Activated naive CD4-positive, alpha-beta T cell (primary cell): ENCODE measurements at places on chromosomes 11 and 22.

DNA sequence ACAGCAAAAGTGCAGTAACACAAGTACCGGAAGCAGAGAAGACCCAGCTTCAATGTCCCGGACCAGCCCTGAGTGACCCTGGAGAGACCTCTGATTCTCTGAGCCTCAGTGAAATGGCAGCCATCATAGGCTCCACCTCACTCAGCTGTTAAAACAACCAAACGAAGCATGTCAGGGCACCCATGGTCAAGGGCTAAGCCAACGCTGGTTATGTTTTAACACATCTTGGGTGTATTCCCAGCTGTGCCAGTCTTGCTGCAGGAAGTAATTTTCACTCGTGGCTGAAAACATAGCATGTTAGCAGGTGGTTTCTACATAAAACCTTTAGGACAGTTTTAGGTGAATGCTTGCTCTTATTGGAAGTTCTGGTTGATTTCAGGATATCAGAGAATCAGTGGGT, 30.9 kb downstream of the LMO2 start:
- no peak for DNase-seq

DNA sequence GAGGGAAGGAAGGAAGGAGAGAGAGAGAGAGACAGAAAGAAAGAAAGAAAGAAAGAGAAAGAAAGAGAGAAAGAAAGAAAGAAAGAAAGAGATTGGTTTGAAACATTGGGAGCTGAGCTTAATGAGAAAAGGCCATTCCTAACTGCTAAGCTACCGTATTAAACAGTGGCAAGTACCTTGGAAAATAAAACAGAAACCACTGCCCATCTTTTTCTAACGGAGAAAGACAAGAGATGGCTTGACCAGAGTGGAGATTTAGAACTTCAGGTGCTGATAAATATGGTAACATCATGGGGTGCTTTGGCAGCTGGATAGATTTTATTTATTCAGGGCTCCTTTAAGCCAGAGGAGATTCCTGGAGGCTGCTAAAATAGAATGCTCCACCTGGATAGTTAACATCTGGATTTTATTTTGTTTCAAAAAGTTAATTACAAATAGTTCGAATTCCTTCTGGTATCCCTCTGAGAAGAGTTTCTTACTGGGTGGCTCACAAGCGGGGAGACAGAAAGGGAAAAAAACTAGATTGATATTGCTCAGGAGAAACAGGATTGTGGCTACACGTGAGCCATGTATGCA, 12.9 kb downstream of the TIMP3 start:
- no peak for DNase-seq

DNA sequence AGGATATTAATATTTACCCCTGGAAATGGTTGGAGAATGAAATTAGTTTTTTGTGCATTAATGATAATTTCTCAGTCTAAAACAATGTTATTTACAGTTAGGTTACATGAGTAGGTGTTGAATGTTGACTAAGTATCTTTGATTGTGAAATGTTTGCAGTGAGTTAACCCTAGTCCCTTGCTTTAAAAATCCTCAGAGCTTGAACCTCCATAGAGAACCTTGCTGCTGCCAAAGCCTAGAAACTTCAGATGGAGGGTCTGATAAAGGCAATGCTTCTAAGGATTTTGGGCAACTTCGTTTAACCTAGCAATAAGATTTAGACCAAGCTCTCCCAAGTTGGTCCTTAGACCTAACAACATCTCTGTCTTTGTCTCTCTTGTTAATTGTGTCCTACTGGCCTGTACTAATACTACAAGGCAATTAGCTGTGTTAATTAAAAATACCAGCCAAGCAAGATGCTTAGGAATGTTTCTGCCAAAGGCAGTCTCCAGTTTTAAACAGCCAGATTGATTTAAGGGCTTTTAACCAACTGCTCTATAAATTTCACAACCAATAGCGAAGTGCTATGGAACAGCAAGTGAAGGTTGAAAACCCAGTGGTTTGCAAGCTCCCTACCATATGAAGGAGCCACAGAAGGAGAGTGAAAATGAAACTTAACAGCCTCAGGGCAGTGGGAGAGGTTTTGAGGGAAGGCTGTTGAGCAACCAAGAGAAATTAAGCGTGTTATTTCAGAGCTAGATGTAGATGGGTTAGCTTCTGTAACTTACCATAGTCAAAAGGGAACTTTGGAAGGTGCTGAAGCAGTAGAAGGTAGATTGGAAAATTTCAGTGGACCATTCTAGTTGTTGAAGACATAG, 295.9 kb upstream of the ANO5 start:
- DNase-seq: no peak

DNA sequence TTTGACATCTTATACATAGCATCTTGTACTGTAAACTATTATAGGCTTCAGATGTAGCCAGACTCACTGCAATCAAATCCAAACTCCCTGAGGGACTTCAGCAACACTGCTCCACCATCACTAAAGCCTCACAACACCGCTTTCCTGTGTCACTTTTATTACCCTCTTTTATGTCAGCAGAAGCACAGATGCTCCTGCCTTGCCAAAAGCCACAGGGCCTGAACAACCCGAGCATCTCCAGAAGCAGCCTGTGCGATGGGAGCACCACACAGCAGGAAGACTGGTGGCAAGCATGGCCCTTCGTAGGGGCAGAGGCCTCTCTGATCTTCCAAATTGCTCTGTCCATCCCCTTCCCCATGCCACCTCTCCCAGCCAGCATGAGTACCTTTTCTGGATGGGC, 22.9 kb downstream of the TMEM123 start:
- DNase-seq: no peak

DNA sequence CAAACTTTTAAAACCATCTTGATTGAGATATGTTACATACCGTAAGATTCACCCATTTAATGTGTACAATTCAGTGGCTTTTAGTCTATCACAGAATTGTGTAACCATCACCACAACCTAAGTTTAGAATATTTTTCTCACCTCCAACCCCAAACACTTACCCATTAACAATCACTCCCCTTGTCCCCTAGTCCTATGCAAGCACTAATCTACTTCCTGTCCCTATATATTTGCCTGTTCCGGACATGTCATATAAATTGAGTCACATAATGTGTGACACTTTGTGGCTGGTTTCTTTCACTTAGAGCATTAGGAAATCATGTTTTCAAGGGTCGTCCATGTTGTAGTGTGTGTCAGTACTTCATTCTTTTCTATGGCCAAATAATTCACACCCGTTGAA, 38.8 kb downstream of the RASSF10 start:
- no peak for DNase-seq

DNA sequence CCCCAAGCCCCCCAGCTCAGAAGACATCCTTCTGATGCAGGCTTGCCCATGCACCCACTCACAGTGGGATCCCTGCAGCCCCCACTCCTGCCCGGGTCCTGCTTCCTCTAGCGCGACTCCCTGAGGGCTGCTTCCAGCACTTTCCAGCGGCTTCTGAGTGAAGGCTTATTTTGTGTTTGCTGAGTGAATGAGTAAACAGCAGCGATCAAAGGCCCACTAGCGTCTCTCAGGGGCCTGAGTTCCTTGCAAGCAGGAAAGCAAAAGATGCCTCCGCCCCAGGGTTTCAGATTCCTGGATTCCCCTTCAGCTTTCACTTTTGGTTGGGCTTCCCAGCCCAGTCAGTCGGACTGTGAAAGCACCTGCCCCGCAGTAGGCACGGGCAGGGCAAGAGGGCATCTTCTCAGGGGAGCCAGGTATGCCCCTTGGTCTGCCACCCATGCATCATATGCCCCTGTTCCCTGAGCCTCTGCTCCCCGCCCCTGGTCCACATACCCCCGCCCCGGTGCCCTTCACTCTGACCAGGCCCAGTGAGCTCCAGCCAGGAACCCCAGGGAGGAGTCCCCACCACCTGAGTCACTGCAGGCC, 9.2 kb downstream of the FADD start:
- DNase-seq: no peak

DNA sequence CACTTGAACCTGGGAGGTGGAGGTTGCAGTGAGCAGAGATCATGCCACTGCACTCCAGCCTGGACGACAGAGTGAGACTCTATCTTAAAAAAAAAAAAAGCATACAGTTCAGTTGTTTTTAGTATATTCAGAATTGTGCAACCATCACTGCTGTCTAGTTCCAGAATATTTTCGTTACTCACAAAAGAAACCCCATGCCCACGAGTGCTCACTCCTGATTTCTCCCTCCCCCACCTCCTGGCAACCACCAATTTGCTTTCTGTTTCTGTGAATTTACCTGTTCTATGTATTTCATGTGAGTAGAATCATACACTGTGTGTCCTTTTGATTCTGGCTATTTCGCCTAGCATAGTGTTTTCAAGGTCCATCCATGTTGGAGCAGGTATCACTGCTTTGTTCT, 24.8 kb downstream of the PTPRJ start:
- no peak for DNase-seq

DNA sequence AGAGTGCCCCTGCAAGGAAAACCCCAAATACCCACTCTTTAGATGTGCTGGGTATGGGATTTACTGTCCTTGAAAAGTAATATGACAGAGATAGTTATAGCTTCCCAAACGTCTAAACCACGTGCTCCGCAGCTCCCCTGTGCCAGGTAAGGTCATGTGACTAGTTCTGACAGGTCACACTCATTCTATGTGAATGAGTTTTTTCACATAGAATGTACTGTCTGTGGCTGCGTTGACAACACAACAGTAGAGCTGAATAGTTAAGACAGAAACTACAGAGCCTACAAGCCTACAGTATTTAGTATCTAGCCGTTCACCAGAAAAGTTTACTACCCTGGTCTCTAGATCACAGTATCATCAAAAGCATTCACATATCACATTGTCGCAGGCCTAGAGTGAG, 236.2 kb downstream of the ETS1 start:
- DNase-seq: no peak

DNA sequence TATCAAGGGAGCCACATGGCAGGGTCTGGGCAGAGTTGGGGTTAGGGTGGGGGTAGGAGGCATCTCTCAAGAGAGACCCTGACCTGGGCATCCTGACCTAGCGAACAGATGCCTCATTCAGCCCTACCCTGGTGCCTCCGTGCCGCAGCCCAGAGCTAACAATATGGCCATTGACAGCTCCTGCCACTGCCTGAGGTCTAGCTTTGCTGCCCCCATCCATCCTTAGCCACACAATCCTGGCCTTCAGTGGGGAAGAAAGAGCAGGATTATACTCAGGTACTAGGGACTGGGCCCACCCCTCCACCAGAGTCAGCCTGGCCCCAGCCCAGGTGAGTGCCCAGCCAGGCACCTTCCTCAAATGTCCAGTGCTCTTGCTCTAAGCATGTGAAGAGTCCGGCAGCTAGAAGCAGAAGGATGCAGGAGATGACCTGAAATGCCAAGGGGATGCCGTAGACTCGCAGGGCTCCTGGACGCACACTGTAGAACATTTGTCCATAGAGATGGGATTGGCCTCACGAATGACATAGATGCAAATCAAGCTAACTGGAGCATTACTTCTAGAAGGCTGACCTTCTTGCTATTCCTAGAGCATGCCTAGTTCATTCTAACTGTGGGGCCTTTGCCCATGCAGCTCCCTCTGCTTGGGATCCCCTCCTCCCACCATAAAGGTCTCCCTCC, 13.3 kb upstream of the SERPINH1 start:
- DNase-seq: no peak

- DNase-seq: no peak
Measured at GRCh38 chr11:1727096-1727690, 23.2 kb downstream of the IFITM10 start.

DNA sequence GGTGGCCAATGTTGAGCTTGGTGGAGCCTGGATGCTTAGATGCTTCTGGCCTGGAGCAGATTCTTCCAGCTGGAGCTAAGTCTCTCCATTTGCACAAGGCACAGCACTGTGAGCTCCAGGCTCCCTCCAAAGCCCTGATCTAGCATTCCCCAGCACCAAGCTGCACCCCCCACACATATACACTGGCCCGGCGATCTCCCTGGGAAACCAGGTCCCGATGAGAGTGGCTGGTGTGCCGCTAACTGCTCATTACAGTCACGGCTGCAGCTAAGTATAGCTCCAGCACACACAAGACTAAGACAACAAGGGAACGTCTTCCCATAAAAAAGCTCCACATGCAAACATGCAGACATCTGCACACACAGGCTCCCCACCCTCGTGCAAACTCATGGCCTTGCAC, 17.6 kb downstream of the KCNC1 start:
- no peak for DNase-seq

GRCh38 chr11:2803186-2804091, 82.1 kb downstream of the CDKN1C start:
- DNase-seq: no peak

- no peak for DNase-seq
Measured at GRCh38 chr11:62267576-62267975, 2.4 kb upstream of the SCGB2A2 start.

DNA sequence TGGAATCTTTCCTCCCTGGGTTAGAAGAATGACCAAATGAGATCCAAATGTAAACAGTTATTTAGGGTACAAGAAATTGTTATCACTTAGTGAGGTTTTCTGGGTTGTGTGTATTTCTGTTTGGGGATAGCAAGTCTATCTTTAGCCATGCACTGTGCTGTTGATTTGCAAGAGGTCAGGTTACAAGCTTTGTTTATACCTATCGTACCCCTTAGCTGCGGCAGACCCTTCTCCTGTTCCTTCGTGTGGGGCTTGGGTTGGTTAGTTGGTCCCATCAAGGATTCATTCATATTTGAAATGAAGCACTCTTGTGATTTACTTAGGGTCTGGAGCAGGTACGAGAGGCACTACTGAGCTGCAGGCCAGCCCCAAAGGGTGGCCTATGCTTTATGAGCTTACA, 72.6 kb downstream of the USP35 start:
- no peak for DNase-seq

GRCh38 chr11:10197091-10197490, 96.9 kb downstream of the SBF2 start:
- DNase-seq: no peak

GRCh38 chr11:33103836-33104235, 57.4 kb downstream of the CSTF3 start:
- no peak for DNase-seq

DNA sequence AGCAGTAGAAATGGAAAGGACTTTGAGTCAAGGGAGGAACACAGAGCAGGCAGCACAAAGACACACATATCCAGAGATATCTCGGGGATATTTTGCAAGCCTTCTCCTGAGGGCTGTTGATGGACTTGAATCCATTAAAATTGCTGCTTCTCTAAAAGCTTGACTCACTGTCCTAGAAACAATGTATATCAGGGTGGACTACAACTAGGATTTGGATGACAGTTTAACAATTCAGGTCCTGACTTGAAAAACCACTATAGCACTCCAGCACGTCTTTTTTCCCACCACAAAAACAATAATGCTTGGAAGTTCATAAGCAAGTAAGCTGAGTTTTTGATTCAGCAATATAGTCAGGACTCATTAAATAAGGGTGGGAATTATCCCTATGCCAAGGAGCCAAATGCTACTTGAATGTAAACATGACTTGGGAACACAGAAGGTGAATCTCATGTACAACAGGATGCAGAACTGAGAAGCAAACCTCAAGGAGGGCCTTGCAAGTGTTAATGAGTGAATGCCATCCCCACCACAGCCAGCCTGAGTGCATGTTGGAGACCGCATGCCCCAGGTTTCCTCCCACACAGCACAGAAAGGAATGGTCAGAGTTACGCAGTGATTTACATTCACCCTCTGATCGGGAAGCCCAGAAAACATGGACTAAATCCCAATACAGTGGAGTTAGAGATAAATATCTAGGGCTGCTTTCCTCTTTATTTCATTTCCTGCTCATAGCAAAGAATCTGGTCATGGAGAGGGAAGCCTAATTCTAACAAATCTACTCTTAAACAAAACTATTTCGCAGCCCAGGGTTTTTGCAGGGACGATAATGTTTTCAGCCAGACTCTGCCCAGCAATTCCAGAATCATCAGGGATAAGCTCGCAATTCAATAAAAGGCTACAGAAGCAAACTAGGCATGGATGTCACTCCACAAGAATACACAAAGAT, 98.4 kb upstream of the OR9G4 start:
- DNase-seq: no peak

- no peak for DNase-seq
Measured at GRCh38 chr11:27159335-27159679, 118.7 kb downstream of the BBOX1 start.

GRCh38 chr11:117239295-117239694, 6.8 kb downstream of the RNF214 start:
- DNase-seq: no peak
